SHP77 treated with DMSO at 0.1 percent for 48 hours (cell line): ENCODE measurements at places on chromosomes 13 and 19.
A peak's percentile ranks its signal among the peaks of the same experiment; 100 is the strongest.

- no peak for DNase-seq
Observed at GRCh38 chr13:75181906-75182305, 300.1 kb downstream of the TBC1D4 start.

DNA sequence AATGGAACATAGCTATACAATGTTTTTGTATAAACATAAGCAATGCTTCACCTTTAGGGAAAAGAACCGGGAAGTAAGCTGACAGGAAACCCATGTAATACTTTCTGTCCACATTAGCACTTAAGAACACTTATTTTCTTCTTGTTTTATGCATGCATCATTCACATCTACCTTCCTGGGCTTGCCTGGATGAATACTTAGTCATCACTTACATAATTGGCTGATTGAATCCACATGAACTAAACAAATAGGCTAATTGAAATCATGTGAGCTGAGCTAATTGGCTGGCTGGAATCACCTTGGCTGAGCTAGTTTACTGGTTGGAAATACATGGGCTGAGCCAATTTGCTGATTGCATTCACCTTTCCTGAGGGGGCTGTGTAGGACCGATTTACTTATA lies 78.8 kb downstream of the ZNF726 start:
- no peak for DNase-seq

DNA sequence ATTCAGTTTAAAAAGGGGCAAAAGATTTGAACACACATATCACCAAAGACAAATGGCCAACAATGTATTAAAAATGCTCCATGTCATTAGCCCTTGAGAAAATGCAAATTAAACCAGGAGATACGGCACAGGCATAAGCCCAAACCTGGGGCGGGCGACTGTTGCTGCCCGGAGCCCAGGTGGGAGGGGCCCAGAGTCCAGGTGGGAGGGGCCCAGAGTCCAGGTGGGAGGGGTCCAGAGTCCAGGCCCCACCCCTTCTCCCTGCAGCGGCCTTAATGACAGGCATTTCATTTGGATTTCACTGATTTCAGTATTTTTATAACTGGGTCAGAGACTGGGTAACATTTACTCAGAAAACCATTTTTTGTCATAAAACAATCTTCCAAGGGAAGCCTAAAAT lies 78.2 kb downstream of the RASA3 start:
- no peak for DNase-seq

DNA sequence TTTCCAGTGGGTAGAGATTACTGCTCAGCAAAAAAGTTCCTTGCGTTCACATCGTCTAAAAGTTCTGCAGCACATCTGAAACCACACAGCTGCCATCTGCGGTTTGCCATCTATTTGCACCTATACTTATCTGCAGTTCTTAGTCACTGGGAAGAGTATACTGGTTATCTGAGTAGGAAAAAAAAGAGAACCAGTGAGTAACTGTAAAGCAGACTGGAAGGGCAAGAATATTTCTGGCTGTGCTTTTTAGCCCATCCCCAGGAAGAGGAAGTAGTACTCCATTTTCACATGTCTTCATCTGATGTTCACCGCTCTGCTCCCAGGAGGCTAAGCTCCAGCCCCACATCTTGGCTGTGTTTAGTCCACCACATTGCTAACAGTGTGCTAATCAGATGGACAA lies 35.6 kb downstream of the EFNB2 start:
- DNase-seq = no peak

GRCh38 chr19:16532440-16533234 lies 9.6 kb downstream of the CHERP start:
- DNase-seq = no peak

DNA sequence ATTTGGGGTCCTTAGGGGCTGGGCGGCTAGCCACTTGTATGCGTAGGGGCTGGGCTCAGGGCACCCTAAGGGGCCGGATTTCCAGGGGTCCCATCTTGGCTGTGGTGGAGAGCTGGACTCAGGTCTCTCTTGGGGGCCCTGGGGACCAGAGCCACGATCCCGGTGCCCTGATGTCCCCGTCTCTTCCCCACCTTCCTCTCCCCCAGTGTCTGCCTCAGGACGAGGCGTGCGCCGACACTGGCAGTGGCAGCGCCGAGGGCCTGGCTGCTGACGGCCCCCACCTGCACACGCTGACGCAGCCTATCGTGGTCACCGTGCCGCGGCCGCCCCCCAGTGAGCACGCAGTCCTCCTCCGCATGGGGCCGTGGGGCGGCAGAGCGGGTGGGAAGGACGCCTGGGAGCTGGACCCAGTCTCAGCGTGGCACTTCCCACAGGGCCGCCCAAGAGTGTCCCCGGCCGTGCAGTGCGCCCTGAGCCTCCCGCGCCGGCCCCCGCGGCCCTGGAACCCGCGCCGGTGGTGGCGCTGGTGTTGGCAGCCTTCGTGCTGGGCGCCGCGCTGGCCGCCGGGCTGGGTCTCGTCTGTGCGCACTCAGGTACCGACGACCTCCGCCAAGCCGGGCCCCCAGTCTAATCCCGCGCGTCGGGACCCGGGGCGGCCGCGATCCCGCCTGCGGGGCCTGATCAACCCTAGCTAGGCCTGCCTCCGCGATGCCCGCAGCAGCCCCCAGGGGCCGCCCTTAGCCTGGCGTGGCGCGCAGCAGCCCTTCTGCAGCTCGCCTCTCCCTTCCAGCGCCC lies 2.7 kb upstream of the SNAPC2 start:
- DNase-seq = peak; percentile 6

DNA sequence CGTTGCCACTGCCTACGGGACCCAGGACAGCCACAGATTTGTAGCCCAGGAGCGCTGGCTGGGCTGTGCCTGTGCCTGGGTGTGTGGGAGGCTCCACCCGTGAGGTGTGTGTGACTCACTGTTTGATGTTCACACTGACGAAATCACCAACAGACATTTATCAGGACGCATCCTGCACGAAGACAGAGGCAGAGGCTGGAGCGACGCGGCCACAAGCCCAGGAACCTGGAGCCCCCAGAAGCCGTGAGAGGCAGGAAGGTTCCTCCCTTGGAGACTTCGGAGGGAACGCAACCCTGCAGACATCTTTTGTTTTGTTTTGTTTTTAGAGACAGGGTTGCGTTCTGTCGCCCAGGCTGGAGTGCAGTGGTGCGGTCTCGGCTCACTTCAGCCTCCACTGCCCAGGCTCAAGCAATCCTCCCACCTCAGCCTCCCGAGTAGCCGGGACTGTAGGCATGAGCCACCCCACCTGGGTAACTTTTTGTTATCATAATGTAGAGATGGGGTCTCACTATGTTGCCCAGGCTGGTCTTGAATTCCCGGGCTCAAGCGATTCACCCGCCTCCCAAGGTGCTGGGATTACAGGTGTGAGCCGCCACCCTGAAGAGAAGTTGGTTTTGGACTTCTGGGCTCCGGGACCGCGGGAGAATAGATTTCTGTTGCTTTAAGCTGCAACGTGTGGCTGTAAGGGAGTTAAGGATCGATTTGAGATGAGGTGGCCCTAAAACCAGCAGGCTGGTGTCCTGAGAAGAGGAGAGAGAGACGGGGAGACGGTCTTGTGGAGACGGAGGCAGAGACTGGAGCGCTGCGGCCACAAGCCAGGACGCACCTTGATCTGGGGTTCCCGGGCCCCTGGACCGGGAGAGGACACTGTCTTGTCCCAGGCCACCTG lies 24.9 kb upstream of the WDR18 start:
- no peak for DNase-seq
